ENCODE measurements at places on chromosomes 2 and 18.

DNA sequence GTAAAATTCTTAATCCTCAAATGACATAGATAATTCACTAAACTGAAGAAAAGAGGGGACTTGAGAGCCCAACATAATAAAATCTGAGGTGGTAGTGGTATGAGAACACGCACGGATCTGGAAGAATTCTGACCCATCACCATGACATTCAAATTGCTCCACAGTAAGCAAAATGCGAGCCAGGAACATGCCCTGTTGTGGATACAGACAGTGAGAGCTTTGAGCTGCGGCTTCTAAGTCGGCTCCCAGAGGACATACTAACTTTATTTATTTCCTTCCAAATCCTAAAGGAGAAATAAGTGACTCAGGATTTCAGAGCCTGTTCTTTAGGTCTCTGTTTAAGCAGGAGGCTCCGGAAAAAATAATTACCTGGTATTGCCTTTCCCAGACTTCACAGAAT is 143.4 kb upstream of the SMAD7 start:
- DNase-seq = no peak

DNA sequence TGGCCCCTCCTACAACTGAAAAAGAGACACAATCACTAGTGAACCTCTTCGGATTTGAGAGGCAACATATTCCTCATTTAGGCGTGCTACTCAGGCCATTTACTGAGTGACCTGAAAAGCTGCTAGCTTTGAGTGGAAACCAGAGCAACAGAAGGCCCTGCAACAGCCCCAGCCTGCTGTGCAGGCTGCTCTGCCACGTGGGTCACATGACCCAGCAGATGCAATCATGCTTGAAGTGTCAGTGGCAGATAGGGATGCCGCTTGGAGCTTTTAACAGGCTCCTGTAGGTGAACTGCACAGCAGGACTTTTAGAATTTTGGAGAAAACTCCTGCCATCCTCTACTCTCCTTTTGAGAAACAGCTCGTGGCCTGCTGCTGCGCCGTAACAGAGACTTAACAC is 578.6 kb upstream of the RAB6C start:
- no peak for DNase-seq

- DNase-seq = peak; percentile 5
Measured at GRCh38 chr2:231910771-231911170, 15.4 kb downstream of the NPPC start.

- DNase-seq = no peak
Measured at GRCh38 chr2:3059141-3059925, 318.3 kb downstream of the EIPR1 start.

DNA sequence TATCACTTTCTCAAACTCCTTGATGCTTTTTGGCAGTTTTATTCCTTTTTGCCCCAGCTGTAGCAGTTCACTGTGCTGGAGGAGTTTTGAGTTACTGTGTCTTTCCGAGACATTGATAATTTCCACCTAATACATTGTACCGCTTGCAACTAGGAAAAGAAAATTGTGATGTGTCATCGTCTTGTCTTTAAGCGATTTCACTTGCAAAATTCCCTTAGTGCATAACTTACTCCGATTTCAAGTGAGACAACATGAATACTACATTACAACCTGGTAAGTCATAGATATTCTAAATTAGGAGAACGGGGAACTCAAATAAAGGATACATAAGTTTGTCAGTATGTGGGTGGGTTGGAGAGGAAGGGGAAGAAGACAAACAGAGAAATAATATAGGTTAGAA is 340.5 kb upstream of the KYNU start:
- no peak for DNase-seq

DNA sequence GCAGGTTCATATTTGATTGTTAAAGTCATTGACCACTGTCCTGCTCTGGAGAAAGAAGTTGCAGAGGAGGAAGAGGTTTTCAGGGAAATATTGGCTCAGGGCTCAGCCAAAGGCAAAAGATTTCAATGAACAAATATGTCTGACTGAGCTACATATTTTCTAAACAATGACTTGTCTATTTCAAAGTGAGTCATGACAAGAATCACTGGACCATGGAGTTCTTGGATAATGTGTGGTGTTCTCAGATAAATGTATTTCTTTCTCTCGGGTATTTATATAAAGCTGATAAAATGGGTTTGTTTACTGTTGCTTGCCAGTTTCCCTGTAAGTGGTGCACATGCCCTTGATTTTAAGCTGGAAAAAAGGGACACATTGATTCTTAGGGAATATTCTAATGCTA is 34.3 kb upstream of the RMP24 start:
- DNase-seq = no peak

DNA sequence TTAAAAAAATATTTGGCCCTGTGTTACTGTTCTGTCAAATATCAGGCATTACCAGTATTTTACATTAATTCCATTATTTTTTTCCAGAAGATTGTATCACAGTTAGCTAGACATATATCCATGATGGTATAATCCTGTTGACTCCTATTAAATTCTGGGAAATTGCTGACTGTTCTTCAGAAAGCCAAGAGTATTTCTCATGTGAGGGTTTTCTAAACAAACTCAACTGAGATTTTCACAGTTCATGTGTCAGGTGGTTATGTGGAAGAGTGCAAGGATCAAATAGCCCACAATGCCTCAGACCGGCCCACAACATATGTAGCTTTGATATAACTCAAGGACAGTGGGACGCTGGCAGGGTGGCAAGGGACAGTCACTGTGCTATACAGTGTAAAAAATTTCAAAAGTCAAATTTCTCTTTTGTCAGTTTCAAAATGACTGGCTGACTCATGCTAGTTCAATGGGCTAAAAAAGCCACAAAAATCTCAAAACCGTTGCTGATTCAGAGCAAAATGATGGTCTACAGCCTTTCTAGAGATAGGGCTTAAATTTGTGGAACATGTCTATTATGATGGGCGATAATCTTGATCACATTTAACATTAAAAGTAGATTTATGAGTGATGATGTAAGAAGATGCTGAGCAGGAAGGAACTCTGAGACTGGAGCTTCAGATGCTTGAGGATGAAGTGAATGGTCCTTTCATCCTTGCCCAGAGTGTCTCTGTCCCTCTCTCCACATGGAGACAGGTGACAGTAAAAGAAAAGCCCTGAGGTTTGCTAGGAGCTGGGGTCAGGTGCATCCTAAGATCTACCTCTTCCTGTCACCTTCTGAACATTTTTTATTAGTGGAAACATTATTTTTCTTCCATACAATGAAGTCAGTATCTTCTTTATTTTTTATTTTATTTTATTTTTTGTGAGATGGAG is 175.8 kb upstream of the PIEZO2 start:
- no peak for DNase-seq

- DNase-seq = peak; percentile 70
Measured at GRCh38 chr2:72993147-72993932, 76.0 kb downstream of the EMX1 start.

- DNase-seq = no peak
Measured at GRCh38 chr18:4453874-4454536, 1.1 kb downstream of the DLGAP1 start.

DNA sequence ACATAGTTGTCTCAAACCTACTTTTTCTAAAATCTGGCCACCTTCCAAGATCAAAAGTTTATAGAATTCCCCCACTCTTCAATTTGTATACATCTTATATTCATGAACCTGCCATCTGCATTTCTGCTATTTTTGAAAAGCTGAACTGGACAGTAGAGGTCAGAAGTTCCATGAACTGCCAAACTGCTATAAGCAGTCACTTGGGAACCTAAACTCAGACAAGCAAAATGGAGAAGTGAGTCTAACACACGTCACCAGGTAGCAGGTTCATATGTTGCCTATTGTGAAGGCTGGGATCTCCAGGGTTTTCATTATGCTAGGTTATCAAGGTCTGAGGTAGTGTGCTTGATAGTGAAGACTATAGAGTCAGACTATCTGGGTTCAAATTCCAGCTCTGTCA is 2.0 kb upstream of the MYO1B start:
- DNase-seq = no peak

- DNase-seq = peak; percentile 52
Measured at GRCh38 chr2:113889471-113890252, at the start of gene ACTR3. ACTR3 (plus strand) TSS chr2:113890089; CDS start chr2:113890280, 191 bp downstream.

DNA sequence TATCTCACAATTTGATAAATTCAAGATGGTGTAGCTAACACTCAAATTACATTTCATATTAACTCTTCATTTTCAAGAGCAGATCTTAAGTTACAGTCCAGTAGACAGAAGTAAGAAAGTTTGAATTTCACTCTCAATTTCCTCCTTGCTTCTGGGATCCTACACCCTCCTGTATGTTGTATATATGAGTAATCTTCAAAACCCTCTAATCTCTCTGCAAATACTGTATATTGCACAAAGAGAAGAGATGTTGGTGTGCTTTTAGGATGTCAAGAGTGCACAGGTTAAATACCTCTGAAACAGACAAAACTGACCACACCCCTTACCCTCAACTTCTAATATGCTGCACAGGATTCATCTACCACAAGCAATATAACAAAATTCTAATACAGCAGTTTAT is 6.7 kb downstream of the CHST9 start:
- no peak for DNase-seq

DNA sequence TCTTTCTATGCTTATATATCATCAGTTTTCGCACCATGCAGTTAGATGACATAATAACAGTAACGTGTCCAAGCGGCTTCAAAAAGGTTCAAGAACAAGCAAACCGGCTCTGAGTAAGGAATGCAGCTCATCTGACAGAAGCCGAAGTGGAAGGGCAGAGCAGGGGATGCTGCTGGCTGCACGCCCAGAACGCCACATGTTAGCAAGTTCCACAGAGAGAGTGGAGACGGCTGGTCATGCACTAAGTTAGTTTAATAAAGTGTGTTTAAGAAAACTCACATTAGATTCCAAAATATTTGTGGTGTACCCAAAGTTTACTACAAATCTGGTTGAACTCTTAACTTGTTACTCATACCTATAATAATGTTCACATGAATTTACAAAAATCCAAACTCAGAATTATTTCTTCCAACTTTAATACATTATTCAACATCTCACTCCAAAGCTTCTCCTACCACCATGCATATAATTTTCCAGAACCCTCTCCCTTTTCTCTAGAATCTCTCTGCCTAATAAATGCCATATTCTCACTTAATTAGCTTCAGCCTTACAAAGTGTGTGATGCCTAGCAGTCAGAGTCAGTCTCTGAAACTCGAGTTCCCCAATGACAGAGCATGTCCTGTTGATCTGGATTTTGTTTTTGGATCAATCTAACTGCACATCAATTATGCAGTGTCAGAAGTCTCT is 170.0 kb downstream of the DNAH7 start:
- DNase-seq = no peak

DNA sequence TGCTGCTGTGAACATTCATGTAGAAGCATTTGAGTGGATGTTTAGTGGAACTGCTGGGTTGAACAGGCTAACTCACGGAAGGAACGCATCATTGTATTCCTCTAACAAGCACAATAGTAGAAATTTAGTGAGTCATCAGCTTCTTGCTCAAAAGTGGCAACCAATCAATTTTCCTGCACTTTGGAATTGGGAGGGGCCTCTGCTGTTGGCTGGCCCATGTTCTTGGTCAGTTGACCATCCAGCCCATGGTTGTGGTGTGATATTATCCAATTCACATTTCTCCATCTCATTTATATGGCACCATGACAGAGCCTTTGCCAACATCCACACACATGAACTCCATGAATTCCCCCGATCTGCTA is 95.0 kb downstream of the TNFRSF11A start:
- DNase-seq = no peak

DNA sequence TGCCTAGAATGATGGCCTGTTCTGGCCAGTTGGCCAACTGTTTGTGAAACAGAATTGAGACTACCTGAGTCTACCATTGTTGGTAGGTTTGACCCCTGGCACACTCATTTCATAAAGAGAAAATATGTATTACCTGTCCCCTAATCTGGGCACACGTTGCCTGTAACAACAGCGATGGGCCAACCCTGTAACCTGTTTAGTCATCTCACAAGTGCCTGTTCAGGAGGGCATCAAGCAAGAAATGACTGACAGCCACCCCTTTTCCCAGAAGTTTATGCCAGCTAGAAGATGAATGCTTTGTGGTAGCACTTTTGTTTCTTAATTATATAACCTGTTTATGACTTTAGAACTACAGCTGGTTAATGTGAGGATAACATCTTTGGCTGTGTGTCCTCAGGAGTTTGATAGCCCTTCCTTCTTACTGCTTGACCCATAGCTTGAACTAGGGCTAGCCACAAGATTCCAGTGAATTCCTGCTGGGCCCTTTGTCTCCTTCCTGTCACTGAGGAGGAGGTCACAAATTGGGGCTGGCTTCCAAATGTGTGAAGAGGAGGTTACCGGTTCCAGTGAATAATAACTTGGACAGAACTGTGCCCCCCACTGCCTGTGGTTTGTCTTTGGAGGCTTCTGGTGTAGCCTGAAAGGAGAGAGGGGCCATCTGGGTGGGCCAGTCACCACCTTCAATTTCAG is 273.9 kb upstream of the EPAS1 start:
- DNase-seq = no peak

DNA sequence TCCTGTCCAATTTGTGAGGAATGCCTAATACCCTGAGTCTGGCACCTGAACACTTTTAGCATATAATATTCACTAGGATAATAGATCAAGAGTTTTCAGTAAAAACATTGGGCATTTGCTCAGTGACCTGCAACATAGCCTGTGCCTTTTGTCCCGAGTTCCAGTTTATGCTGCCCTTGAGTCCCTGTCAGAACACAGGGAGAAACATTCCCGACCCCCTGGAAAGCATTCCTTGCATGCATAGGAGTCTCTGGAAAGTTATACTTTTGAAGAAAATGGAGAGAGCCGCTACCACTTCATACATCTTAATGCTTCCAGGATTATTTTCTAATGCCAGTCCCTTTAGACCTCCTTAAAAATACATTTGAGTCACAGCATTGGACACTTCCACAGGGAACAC is 107.3 kb downstream of the PLCL1 start:
- no peak for DNase-seq

Measured in D721Med (cell line).